ENCODE measurements at places on chromosomes 6 and 20.
A peak's percentile ranks its signal among the peaks of the same experiment; 100 is the strongest.

DNA sequence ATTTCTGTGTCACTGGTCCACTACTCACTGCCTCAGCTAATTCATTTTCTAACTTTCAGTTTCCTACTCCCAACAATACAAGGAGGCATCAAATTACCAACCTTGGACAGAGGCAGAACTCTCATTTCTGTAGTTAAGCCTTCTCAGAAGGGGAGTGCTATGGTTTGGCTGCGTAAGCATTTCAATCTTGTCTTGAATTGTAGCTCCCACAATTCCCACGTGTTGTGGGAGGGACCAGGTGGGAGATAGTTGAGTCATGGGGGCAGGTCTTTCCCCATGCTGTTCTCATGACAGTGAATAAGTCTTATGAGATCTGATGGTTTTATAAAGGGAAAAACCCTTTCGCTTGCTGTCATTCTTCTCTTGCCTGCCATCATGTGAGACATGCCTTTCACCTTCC lies 22.9 kb downstream of the HLA-DRA start:
- peak; percentile 44 for DNase-seq

GRCh38 chr6:114740547-114740946 lies 397.7 kb upstream of the HS3ST5 start:
- DNase-seq: no peak

DNA sequence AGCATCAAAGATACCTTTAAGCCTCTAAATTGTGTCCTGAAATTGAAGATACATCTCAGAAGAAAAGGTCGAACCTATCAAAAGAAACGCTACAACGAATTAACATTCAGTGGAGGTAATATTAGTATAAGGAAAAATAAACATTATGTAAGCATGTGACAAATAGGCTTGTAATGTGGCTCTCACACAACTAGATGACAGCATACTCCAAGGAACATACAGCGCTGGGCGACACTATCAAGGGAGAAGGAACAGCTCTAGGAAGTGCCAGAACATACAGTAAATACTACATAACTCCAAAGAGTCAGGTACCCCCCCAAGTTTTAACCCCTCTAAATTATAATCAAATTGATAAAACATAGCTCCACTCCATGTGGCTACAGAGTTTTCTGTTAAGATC lies 103.5 kb downstream of the LAMP5 start:
- DNase-seq: no peak

DNA sequence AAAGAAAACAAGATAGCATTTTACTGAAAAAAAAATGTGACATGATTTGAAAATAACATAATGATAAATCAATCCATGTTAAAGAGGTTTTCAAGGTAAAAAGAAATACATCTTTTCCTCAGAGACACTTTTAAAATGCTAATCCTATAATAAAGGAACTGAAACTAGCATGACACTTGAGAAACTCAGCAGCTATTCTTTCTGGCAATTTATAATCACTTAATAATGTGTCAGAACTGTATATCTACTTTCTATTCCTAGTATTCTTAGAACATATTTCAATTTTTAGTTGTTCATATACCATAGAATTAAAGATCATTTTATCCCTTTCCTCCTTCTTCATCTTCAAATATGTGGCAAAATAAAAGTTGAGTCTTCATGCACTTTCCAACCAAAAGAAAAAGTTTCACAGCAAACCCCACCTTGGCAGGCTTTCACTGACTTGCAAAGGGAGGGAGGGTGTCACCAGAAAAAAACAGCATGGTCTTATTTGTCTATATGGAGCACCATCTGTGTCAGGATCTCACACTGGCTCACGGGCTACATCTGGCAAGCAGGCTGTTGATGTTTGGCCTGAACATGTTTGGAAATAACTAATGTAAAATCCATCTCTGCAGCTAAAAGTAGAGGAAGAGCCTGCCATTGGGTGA lies 48.5 kb downstream of the FHL5 start:
- no peak for DNase-seq

DNA sequence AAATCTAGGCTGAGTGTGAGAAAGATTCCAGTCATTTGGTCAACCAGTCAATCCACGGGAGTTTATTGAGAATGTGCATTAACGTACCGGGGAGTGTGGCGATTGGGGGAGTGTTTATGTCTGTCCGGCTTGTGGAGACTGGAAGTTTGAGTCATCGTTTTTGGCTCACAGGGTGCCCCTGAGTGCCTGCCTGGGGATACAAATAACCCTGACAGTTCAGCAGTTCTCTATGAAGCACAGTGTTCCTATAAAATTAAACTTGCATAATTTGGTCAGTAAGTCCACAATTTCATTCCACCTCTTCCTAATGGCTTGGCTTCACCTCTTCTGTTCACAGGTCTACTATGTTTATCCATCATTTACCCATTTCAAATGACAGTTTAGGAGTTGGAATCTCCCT lies 72.6 kb upstream of the PLEKHG1 start:
- DNase-seq: no peak

DNA sequence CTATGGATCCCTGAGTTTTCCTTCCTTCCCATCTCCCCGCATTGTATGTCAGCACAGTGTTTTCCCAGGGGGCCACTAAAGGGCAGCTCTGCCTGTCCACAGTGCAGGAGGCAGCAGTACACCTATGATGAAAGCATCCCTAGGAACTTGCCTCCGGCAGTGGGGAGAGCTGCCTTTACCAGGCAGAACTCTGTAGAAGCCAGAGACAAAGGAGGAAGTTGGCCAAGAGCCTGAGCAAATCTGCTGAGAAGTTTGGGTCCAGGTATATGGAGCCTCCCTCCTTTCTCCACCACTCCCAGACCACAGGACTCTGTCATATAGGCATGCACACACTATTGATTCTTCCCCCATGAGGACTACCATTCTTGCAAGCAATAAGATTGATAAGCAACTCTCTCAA lies 282.7 kb downstream of the TBC1D7 start:
- no peak for DNase-seq

GRCh38 chr6:130923350-130923749 lies 96.1 kb downstream of the SMLR1 start:
- no peak for DNase-seq

DNA sequence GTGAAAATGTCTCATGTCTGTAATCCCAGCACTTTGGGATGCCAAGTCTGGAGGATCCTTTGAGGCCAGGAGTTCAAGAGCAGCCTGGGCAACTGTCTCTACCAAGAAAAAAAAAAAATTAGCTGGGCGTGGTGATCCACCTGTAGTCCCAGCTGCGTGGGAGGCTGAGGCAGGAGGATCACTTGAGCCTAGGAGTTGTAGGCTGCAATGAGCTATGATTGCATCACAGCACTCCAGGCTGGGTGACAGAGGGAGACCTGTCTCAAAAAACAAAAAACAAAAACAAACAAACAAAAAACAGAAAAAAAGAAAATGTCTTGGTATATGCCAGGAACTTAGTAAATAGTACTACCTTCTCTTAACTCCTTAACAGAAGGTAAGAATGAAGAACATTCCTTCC lies 31.4 kb upstream of the TMEM14A start:
- DNase-seq: no peak

DNA sequence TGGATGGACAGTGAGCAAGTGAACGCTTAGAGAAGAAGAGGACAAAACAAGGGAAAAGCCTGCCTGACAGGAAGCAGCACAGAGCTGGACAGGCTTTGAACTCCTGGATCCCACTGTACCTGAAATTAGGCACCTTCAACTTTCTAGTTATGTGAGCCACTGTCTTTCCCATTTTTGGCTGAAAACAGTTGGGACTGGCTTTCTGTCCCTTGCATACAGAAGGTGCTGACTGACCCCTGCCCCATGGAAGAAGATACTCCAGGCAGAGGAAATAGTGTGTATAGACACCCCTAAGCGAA lies 122.8 kb downstream of the CEBPB start:
- DNase-seq: no peak

DNA sequence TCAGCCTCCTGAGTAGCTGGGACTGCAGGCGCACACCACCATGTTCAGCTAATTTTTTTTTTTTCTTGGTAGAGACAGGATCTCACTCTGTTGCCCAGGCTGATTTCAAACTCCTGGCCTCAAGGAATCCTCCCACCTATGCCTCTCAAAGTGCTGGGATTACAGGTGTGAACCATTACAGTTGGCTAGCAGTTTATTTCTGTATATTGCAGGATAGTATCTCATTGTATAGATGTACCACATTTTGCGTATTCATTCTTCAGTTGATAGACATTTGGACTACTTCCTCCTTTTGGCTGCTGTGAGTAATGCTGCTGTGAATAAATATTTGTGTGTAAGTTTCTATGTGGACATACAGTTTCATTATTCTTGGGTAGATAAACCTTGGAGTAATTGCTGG lies 32.9 kb downstream of the ASXL1 start:
- no peak for DNase-seq

- no peak for DNase-seq
Measured at GRCh38 chr6:135030532-135031178, 24.0 kb downstream of the HBS1L start.

DNA sequence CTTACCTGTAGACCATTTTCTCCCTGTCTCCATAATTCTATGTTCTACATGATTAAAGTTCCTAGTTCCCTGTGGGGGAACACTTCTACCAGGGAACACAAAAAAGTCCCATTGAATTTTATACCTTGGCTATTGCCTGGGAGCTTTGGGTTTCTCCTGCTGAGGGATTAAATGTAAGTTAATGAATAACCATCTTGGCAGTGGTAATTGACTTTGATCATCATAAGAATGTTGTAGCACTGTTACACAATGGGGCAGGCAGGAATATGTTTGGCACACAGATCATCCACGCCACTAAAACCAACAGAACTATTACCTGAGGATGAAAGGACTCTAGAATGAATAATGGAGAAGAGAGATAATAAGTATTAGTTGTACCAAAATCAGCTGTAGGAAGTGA lies 1106.2 kb upstream of the GJE1 start:
- DNase-seq: no peak

DNA sequence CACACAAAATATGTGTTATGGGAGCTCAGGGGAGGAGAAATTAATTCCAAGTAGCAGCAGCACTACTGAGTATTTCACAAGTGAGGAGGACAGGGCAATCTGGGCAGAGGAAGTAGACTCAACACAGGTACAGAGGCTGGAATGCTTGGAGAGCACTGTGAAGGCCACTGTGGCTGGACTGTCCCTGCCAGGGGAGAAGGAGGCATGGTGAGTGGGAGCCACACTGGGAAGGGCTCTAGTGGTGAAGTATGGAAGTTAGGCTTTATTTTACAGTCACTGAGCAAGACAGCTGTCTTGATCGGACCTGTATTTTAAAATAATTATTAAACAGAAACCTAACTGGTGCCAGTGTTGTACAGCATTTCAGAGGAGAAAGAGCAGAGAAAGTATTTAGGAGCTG lies 28.8 kb downstream of the FAM229B start:
- DNase-seq: no peak

- no peak for DNase-seq
Measured at GRCh38 chr6:115323001-115323400, 737.7 kb downstream of the FRK start.

- DNase-seq: no peak
Measured at GRCh38 chr20:11302436-11302835, 615.3 kb upstream of the BTBD3 start.

- DNase-seq: no peak
Measured at GRCh38 chr6:130949553-130949952, 113.5 kb downstream of the EPB41L2 start.

GRCh38 chr6:165827190-165827518 lies 164.1 kb upstream of the PDE10A start:
- no peak for DNase-seq

DNA sequence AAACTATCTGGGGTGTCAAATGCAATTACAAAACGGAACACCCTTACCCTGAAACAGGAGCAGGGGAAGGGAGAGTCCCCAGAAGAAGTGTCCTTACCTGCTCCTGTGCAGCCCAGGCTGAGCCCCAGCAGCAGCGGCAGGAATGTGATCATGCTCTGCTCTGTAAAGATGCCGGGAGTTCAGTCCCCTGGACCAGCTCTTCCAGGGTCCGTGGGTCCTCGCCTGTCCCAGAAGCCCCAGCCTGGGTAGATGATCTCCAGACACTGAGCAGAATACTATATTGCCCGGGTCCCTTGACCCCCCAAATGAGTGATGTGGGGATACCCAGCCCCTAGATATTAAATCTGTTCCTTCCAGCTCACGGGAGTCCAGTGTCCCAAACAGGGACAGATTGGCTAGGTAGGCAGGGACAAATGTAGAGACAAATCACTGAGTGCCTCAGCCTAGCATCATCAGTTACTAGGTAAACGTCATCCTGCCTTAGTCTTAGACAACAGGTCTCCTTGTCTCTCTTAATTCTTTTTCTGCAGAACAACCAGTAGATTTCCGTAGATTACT lies at the start of gene HLA-DMB:
Gene HLA-DMB (minus strand): TSS at position 373 of the 558 bp plus-strand sequence. CDS start 221 bp downstream, at position 152.
- peak; percentile 34 for DNase-seq

DNA sequence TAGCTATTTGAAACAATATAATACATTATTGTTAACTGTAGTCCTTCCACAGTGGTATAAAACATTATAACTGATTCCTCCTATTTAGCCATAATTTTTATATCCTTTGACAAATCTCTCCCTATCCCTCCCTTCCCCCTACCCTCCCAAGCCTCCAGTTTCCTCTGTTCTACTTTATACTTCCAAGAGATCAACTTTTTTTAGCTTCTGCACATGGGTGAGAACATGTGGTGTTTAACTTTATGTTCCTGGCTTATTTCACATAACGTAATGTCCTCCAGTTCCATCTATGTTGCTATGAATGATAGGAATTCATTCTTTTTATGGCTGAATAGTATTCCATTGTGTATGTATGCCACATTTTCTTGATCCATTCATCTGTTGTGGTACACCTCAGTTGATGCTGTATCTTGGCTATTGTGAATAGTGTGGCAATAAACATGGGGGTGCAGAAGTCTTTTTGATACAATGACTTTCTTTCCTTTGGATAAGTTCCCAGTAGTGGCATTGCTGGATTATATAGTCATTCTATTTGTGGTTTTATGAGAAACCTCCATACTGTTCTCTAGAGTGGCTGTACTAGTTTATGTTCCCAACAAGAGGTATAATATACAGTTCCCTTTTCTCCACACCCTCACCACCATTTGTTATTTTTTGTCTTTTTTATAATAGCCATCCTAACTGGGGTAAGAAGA lies 205.0 kb downstream of the KCNQ5 start:
- no peak for DNase-seq

GRCh38 chr6:152726313-152726712 lies 24.3 kb upstream of the VIP start:
- no peak for DNase-seq

DNA sequence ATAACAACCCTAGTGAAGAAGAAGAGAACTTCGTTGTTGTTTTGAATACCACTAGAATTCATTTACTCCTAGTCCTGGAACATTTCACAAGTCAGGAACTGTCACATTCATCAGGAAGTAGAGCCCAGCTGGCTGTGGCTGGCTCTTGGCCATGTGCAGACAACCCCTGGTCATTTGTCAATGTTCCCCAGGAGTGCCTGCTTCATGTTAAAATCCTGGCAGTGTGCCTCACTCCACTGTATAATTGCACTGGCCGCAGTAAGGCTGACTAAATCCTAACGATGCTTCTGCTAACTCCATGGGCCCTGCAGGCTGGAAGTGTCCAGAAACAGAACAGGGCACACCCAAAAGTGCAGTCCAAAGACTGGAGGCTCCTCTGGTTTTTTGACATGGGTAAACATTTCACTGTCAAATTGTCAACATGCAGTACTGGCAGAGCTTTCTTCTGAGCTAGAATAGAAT lies 41.5 kb upstream of the ADGRF1 start:
- DNase-seq: no peak

- DNase-seq: no peak
Measured at GRCh38 chr6:134954272-134955000, 4.5 kb upstream of the ALDH8A1 start.

- no peak for DNase-seq
Measured at GRCh38 chr6:11423072-11423471, 114.5 kb upstream of the TMEM170B start.

All from activated naive CD8-positive, alpha-beta T cell treated with anti-CD3 and anti-CD28 coated beads, Interleukin-2, amount 50 U/mL, for 24 hours (primary cell).